Activated effector memory CD4-positive, alpha-beta T cell treated with Interleukin-2 at 50 U/mL for 16 hours (primary cell): ENCODE measurements at places on chromosomes 7 and 10.

- no peak for DNase-seq
These were observed 100.7 kb upstream of the CSTF2T start for GRCh38 chr10:51800121-51800520.

GRCh38 chr7:132158841-132159240, 417.4 kb downstream of the PLXNA4 start:
- no peak for DNase-seq

GRCh38 chr7:116633131-116633988, 38.6 kb upstream of the MET start:
- no peak for DNase-seq

GRCh38 chr7:12637819-12638592, 49.4 kb upstream of the ARL4A start:
- no peak for DNase-seq

GRCh38 chr10:78742406-78742729, 326.4 kb upstream of the ZMIZ1 start:
- DNase-seq, result no peak

GRCh38 chr7:134900166-134900982, 85.9 kb upstream of the AGBL3 start:
- no peak for DNase-seq

GRCh38 chr10:88899886-88900285, 19.8 kb downstream of the STAMBPL1 start:
- no peak for DNase-seq

GRCh38 chr7:32289651-32290414, 200.3 kb downstream of the LSM5 start:
- DNase-seq, result no peak

- no peak for DNase-seq
These were observed 17.0 kb downstream of the CNPY1 start for GRCh38 chr7:155529346-155529745.

GRCh38 chr10:124224331-124225028, 131.1 kb upstream of the CHST15 start:
- no peak for DNase-seq

- no peak for DNase-seq
These were observed 3.2 kb downstream of the MAFK start for GRCh38 chr7:1533547-1534329.

GRCh38 chr10:16986082-16986405, 143.6 kb downstream of the CUBN start:
- no peak for DNase-seq

- no peak for DNase-seq
These were observed 48.7 kb upstream of the DYNC1I1 start for GRCh38 chr7:95723583-95724180.

GRCh38 chr7:39430909-39431641, 135.1 kb upstream of the YAE1 start:
- DNase-seq, result no peak

- DNase-seq, result no peak
These were observed 134.0 kb downstream of the CD36 start for GRCh38 chr7:80772347-80772993.

- no peak for DNase-seq
These were observed 519.1 kb upstream of the FOXK1 start for GRCh38 chr7:4162884-4163564.

GRCh38 chr7:152847386-152847908, 87.9 kb downstream of the ACTR3B start:
- no peak for DNase-seq

DNA sequence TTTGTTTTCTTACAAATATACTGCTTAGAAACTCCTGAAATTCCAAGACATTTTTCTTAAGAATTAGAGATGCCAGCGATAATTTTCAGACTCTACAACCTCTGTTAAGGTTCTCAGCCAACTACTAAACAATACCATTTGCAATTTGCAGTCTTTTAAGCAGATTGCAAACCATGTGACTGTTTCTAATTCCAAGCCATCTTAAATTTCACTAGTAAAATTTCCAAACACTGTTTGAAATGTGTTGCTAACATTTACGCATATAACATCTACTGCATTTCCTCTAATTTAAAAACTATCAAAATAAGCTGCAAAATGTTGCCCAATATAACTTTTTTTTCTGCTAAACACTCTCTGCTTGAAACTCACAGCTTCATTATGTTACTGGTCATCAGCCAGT, 56.0 kb upstream of the MACROH2A2 start:
- no peak for DNase-seq

- no peak for DNase-seq
These were observed 587.0 kb downstream of the SDK1 start for GRCh38 chr7:3888096-3888495.

GRCh38 chr10:113625461-113626186, 38.2 kb downstream of the NRAP start:
- DNase-seq, result no peak

DNA sequence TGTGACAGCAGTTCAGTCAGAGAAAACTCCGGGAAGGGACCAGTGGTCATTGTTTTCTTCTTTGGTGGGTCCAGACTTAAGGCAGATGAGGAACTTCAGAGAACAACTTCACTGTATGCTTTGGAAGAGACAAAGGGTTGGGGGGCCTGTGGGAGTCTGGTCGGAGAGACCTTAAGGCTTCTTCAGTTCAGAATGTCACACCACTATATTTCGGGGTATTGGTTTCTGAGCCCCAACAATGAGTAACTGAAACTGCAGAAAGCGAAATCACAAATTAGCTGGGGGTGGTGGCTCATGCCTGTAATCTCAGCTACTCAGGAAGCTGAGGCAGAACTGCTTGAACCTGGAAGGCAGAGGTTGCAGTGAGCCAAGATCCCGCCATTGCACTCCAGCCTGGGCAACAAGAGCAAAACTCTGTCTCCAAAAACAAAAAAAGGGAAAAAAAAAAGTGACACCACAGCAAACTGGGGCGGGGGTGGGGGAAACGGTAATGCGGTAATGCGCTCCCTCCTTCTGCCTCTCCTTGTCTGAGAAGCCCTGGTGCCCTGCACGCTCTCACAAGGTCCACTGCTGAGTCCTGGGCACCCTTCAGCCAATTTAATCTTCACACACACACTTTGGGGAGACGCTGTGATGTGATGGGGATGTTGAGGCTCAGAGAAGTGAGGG, 2.2 kb upstream of the ADIRF start:
- DNase-seq, result no peak

DNA sequence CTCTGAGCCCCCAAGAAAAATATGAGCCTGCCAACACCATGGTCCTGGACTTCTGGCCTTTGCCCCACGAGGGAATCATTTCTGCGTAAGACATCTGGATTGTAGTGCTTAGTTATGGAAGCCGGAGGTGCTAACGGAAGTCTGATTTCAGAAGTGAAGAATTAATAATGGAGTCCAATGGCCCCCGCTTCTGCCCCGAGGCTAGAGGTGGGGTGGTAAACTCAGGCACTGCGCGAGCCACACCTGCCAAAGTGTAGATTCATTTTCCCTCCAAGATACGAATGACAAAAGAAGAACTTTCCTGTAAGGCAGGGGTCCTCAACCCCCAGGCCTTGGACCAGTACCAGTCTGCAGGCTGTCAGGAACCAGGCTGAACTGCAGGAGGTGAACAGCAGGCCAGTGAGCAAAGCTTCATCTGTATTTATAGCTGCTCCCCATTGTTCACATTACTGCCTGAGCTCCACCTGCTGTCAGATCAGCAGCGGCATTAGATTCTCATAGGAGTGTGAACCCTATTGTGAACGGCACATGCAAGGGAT, 22.3 kb downstream of the CNPY1 start:
- DNase-seq, result no peak

GRCh38 chr7:98372993-98373392, 27.9 kb downstream of the BAIAP2L1 start:
- DNase-seq, result no peak

DNA sequence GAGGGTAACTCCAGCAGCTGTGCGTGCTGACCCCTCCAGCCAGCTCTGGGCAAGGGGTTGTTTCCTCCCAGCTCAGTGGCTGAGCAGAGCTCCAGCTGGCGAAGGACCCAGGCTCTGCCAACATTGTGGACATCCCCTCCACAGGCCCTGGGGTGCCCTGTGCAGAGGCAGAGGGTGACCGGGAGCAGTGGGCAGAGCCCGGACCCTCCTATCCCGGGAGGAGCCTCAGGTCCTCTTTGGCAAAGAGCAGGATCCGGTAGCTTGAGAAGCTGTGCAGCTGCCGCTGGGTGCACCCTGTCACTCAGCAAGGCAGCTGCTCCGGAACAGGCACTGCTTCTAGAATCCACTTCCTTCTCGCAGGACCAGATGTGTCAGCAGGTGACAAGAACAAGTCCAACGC, 175.9 kb downstream of the EBF3 start:
- no peak for DNase-seq

GRCh38 chr7:83486536-83486935, 162.4 kb downstream of the SEMA3E start:
- no peak for DNase-seq

DNA sequence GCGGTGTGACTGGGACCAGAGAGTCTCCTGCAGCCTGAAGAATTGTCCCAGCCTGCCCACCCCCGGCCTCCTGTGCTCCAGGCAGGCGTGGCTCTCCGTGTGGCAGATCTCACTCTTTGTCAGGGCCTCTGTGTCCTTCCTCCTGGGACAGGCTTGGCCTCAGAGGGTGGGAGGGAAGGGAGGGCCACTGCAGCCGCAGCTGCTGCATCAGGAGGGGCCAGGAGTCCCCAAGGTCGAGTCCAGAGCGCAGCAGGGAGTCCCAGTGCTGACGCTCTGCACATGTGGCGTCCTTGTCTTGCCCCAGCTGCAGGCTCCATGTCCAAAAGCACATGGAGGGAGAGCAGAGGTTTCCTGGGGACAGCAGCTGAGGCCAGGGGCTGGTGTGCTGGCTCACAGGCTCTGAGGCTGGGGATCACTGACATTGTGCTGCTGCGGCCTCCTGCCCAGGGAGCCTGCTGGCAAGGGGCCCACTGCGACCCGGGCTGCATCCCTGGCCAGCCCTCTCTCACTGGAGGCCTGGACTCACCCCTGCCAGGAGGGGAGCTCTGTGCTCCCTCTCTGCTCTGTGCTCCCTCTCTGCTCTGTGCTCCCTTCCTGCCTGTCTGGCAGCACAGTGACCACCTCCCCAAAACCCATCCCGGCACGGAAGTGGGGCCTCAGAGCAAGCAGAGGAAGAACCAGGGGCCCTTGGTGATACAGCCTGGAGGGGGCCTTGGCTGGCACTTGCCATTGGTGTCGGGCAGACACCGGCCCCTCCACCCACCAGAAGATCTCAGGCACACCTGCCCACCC, 114.6 kb upstream of the RET start:
- no peak for DNase-seq

- DNase-seq, result no peak
These were observed 21.1 kb downstream of the FAM53B start for GRCh38 chr10:124722798-124723783.

DNA sequence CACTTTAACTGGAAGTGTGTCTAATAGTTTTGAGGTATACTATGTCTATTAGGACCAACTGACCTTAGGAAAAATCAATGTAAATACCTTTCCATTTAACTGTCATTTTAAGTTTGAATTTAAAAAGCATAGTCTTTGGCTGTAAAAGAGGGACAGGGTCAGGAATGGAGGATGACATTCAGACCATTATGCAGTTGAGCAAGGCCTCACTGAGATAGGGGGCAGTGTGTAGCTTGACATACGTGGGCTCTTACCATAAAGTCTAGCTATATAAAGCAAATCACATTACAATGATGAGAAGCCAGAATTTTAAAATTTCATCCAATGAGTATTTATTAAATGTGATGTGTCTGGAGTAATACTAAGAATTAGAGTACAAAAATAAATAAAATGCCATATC, 17.9 kb downstream of the PALS2 start:
- no peak for DNase-seq

GRCh38 chr10:127984945-127985344, 78.0 kb downstream of the PTPRE start:
- DNase-seq, result no peak

DNA sequence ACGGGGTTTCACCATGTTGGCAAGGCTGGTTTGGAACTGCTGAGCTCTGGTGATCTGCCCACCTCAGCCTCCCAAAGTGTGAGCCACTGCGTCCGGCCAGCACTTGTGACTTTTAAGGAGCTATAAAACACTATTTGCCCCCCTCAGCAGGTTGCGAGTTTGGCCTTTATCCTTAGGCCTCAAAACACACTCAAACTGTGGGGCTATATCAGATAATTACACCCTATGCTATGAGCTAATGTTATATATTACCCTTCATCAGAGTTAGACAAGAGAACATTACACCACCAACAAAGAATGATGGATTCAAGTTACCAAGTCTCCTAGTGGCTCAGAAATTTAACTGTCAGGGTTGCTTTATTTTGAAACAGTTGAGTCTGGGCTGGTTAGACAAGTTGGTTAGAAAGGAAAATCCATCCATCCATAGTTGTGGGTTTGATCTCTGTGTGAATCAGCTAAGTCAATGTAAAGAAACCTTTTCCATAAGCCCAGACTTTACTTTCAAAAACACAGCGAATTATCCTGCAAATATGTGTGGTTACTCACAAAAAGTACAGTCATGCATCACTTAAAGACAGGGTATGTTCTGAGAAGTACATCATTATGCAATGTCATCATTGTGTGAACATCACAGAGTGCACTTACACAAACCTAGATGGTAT, 115.8 kb downstream of the SEMA3D start:
- DNase-seq, result no peak

DNA sequence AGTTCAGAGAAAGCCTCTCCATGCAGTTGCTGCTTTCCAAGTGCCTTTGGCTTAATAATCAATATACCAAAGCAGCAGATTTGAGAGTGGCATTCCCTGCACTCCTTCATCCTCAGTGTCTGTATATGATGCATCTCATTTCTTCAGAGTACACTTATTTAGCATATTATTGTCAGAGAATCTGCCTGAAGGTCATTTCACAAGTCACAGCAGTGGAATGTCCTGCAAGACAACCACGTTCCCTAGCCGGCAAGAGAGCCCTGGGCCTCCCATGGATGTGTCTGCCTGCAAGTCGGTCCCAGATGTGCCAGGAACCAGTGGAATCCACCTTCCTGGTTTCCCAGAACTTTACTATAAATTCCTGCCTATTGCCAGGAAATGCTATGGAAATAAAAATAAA, 289.4 kb upstream of the IGFBP3 start:
- no peak for DNase-seq

- no peak for DNase-seq
These were observed 10.2 kb upstream of the PPP1R3C start for GRCh38 chr10:91642831-91643692.
